Mesenteric fat pad (tissue), 1 donor: ENCODE measurements at places on chromosomes 2 and 18.

DNA sequence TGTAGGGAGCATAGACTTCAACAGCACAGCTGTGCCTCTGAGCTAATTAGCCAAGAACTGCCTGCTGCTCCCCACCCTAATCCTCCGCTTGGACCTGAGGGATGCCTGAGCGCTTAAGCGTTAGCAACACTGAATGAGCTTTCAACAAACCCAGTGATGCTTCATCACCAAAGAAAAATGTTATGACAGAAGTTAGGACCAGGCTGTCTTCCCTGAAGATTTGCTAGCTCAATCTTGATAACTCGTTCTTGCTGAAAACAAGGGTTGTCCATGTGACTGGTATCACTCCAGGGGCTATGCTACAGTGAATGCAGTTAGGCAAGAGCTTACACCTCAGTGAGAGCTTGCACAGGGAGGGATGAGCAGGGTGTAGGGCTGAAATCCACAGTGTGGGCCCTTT lies 190.7 kb upstream of the SIX2 start:
- no peak for DNase-seq

DNA sequence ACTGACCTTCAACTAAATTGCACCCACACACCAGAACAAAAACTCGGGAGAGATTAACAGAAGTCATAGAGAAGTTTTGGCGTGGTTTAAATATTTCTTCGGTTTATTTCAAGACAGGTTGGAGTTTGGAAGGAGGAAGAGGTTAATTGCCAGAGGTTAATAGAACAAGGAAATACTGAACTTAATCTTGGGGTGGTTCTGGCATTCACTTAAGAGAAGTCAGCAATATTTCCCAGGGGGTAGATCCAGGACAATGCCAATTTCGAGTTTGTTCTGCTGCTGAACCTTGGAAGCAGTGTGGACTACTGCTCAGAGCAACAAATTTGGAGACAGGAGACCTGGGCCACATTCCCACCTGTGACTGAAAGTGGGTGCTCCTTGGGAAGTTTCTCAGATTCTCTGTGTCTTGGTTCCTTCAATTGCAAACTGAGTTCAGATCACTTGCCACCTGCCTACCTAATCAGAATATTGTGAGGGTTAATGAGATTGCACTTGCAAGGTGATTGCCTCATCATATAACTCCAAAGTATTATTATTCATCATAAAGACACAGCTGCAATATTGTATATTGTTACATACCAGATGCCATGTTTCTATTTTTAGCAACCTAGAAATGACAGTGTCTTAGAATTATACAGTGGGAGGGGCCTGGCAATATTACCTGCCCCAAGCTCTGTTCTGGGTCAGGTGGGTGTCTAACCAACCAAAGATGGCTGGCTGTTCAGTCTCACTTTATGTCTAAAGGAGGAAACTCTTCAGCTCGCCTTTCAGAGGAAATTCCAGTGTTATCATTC lies 217.4 kb downstream of the CDCA7 start:
- no peak for DNase-seq

DNA sequence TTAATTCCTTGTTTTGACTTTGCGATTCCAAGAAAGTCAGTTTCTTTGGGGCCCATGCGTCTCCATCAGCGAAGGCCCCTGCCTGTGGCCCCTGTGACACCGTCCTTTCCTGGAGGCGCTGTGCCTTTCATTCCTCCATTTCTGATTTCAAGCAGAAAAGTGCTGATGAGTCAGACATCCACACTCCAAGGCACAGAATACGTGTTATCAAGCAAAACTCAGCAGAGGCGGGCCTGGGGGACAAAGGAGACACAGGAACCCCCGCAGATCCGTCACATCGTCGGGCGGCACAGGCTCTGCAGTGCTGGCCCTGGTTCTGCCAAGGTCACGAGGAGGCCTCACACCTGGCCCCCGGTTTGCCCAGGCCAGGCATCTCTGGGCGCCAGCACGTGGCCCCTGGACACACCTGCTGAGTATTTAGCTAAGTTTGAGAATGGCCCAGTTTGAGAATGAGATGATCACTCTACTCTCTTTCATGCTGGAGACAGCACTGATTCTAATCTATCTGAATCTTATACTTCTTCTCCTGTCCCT lies 7.2 kb upstream of the SALL3 start:
- DNase-seq = no peak

DNA sequence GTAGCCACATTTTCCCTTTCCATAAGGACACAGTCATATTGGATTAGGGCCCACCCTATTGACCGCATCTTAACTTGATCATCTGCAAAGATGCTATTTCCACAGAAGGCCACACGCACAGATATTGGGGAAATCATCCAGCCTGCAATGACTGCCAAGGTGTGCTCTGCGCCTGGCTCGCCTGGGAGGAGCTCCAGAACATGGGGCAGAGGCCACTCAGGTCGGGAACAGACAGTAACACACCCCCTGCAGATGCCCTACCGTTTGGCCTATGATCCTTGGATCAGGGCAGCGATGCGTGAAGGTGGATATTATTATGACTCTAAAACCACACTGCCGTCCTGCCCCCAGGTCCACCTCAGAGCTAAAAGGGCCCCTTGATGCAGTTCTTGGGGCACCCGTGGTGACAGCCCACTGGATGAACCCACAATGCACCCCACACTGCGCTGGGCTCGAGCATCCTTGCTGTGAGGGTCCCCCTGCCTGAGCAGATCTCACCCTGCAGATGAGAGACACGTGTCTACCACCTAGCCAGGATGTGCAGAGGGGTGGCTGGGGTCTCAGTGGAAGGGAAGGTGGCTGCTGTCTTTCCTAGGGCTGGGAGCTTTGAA lies 72.9 kb upstream of the ZNF516 start:
- no peak for DNase-seq

DNA sequence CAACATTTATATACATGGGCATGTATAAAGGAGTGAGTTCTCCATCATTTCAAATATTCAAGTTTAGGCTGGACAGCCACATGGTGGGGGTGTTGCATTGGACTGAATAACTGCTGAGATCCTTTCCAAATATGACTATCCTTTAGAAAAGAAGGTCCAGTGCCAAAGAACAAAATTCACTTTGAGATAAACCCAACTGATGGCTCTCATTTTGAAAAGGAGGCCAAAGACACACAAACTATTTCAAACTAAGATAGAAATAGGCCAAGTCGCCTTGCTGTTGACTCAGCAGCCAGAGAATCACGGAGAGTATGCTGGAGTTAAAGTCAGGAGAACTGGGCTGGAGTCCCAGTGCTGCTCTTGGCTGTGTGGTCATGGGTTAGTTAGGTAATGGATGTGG lies 204.5 kb upstream of the LRATD1 start:
- no peak for DNase-seq

DNA sequence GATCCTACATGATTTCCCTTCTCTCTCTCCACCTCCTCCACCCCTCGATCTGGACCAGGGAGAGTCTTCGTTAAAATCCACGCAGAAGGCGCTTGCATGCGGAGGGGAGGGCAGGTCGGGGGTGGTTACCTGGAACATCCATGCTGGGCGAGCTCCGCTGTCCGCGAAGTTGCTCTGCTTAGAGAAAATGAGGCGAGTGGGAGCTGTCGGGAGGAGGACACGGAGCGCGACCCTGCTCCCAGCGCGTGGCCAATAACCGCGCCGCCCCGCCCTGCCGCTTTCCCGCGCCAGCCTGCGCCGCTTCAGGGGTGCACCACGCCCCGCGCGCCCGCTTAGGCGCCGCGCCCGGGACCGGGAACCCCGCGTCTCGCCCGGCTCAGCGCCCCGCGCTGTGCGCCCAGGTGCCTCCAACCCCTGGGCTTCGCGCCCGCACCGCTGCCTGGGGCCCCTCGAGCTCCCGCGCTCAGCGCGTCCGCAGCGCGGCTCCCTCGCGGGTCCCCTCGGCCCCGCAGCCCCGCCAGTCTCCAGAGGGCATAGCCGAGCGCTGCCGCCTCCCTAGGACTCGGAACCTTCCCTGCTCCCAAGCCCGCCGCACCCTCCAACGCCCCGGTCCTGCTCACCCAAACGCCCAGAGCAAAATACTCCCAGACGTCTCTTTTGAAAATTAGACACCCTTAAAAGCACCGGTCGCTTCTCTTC lies 636 bp downstream of the CBLN2 start:
- no peak for DNase-seq

DNA sequence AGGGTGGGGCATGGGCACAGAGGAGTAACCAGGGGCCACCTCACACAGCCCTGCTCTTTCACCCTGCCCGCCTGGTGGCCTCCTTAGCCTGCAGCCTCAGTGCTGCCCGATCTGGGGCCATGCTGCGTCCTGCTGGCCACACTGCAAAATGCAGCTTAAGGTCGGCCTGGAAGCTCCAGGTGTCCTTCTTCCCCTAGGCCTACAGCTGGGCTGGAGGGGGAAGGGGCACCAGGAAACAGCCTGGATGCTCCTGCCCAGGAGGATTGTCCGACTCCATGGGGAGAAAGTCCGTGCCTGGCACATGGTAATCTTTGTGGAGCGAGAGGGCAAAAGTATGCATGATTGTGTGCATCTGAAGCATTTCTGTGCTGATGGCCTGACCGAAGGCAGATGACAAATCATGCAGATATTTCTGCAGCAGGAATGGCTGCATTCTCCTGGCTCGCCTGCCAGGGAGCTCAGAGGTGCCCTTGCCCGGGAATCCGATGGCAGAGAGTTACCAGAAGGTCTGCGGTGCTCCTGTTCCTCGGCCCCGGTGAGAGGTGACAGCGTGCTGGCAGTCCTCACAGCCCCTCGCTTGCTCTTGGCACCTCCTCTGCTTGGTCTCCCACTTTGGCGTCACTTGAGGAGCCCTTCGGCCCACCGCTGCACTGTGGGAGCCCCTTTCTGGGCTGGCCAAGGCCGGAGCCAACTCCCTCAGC lies 12.8 kb upstream of the ALPP start:
- DNase-seq = peak; percentile 71

- no peak for DNase-seq
Measured at GRCh38 chr2:64730551-64731262, 77.0 kb upstream of the SERTAD2 start.

DNA sequence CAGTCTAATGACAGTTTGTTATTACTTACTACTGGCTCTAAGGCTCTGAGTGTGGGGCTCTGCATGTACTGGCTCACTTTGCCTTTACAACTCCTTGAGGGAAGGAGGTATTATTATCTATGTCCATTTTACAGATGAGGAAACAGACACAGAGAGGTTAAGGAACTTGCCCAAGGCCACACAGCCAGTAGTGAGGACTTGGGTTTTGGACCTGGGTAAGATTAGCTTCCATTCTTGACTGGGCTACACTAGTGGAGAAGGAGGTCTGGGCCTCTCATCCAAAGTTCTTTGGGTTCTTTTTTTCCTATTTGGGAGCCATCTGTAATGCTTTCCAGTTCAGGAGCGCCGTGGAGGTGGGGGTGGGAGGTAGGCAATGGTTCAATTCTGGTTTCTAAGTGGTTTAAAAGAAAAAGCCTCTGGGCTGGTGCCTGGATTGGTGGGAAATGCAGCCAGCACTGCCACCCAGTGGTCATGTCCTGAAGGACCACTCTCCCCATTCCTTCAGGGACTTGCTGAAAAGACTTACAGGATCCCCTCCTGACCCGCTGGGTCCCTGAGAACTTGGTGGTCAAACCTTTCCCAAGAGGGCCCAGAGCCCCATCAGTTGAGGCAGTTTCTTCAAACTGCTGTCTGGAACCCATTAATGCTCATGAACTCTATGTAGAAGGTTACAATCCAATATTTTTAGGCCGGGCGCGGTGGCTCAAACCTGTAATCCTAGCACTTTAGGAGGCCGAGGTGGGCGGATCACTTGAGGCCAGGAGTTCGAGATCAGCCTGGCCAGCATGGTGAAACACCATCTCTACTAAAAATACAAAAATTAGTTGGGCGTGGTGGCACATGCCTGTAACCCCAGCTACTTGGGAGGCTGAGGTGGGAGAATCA lies 38.6 kb upstream of the NOTO start:
- peak; percentile 88 for DNase-seq

GRCh38 chr18:39318462-39318861 lies 1752.9 kb upstream of the CELF4 start:
- no peak for DNase-seq

GRCh38 chr2:239300871-239301735 lies 99.7 kb downstream of the HDAC4 start:
- DNase-seq = peak; percentile 86

- peak; percentile 89 for DNase-seq
Measured at GRCh38 chr18:13530879-13531387, 195.4 kb downstream of the FAM210A start.
